ENCODE measurements at places on chromosomes 1 and 21.

DNA sequence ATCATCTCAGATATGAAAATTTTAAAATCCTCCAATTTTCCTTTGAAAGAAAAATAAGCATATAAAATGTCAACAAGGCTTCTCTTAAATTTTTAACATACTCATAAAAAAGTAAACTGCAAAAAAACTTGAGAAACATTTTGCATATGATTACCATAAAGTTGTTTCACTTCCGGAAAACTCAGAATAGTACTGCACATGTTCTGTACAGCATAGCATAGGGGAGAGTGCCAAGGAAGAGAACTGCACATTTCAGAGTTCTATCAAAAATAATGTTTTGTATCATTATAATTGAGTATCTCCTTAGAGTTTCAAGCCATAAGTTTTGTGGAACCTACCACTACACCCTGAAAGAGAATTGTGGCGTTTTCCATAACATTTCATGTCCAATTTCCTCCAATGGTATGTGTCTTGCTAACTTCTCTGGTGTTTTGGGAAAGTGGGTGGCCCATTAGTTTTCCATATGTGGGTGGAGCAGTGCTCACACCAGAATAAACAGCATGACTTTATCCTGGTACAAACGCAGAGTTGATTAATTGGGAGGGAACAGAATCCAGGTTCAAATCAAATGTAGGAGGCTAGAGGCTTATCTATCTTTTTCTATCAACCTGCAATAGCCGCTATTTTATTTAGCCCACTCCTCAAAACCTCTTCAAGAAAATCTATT is 430.9 kb downstream of the LMO4 start:
- DNase-seq: no peak

DNA sequence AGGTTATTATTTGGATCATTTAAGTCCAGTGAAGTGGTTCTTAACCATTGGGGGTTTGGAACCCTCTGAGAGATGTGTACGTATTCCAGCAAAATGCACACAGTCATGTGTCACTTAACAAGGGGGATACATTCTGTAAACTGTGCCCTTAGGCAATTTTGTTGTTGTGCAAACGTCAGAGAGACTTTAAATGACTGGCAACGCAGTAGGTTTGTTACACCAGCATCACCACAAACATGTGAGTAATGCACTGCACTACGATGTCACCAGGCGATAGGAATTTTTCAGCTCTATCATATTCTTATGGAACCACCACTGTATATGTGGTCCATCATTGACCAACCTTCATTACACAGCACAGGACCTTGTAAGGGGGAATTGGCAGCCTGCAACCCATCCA is 11.9 kb downstream of the AHCYL1 start:
- peak; percentile 38 for DNase-seq

DNA sequence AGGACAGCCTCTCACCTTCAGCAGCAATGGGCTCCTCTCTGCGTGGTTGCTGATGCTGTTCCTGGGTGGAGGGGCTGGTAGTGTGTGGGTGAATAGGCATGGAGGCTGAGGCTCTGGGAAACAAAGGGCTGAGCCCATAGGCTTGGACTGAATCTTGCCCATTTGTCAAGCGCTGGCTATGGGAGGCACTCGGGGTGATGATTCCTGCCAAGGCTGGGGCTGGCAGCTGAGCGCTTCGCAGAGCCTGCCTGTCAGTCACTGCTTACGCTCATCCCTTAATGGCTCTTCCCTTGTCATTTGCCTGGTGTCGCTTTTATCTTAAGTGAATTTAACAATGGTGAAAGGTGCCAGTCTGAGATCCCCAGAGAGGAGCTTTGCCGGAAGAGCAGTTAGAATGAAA is 353.3 kb downstream of the PBX1 start:
- no peak for DNase-seq

DNA sequence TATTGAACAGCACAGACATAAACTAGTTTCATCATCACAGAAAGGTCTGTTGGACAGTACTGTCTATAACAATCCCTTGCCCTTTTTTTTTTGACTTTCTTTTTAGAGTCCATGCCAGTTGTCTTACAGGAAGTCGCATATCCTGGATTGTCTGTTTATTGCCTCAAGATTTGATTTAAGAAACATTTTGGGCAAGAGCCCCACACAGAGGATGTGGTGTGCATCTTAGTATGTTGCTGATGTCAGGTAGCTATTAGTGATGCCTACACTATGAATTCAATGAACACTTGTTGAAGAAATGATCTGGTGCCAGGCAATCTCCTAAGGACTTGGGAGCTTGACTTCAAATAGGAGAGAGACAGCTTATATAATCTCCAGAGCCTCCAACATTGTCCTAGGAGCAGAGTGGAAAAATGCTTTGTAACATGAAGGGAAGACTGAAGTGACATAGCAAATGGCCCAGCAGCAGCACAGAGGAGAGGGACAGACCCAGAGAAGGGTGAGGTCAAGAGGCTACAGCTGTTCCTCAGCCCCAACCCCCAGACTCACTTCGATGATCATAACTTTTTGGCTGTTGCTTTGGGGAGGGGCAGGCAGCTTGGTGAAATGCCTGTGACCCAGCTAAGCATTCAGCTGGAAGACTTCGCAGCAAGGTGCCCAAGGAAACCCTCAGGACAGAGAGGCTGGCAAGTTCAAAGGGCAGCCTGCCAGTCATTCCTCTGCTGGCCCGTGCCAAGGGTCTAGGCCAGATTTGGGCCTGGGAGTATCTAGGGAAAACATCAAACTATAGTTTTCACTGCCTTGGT is 7.5 kb upstream of the RAB29 start:
- DNase-seq: no peak

DNA sequence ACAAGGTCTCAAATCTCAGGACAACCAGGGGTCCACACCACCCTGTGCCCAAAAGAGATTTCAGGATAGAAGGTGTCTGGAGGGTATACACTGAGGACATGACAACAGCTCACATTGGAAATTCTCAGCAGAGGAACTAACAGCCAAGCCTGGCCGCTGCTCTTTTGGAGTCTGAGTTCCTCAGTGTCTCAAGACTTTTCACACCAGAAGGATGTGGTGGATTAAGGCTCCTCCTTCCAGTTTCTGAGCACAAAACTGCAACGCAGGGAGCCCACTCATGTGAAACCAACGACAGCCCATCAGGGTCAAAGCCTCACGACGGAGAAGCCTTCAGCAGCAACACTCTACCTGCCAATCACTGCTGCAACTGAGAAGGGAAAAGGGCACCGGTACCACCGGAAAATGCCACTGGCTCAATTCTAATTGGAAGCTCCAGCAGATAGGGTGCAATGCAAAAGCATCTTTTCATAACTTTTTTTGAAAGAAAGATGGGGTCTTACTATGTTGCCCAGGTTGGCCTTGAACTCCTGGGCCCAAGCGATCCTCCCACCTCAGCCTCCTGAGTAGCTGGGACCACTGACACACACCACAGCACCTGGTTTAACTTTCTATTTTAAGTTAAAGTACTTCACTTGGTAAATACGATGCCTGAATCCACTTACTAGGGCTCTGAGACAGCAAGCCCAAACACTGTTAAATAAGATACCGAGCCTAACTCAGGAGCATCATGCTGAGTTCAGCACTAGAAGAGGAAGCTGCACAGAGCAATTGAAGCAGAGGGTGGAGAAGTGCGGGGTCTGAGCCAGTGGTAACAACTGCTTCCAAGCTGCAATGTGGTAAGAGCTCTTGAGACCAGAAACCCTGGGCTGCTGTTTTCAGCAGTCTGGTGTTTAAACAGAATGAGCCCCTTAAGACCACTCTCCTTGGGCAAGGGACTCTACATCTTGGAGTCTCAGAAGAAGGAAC is 7.8 kb downstream of the CAPZB start:
- no peak for DNase-seq

All from astrocyte of the hippocampus (primary cell).